Skeletal muscle tissue (tissue), 5 donors: ENCODE measurements at places on chromosomes 11 and 22. TPM values are rescaled to one million over a fixed set of nuclear protein-coding genes. Genes with fewer than 3 reads are reported as not detected.

Gene AQP11
- 0.52 TPM for total RNA-seq

Gene DDX25
- total RNA-seq: under 0.01 TPM

Gene OR10A2
- total RNA-seq: not detected

Gene KCNQ1
- total RNA-seq: 2.6 TPM

Gene ROBO4
- 14.1 TPM for total RNA-seq

Gene FDXACB1
- total RNA-seq: 2.1 TPM

Gene RASSF10
- total RNA-seq: 0.52 TPM

Gene CHADL
- 2.1 TPM for total RNA-seq

Gene GRK3
- total RNA-seq: 6.3 TPM

Gene CALCA
- not detected for total RNA-seq

Gene PDHX
- total RNA-seq: 27.1 TPM

Gene NPTXR
- total RNA-seq: 1.6 TPM

Gene NXPE2
- total RNA-seq: 0.52 TPM

Gene FAT3
- total RNA-seq: 13.6 TPM

Gene GRAP2
- total RNA-seq: under 0.01 TPM

Gene SLC6A5
- not detected for total RNA-seq

Gene DBX1
- under 0.01 TPM for total RNA-seq

Gene ZP1
- total RNA-seq: not detected

Gene SCGB2A2
- not detected for total RNA-seq

Gene UCP2
- 25.1 TPM for total RNA-seq

Gene ARHGAP20
- total RNA-seq: 8.9 TPM

Gene OR8I2
- total RNA-seq: not detected

Gene MMP8
- total RNA-seq: 1.6 TPM

Gene RIMBP3C
- not detected for total RNA-seq

Gene TRIM49D1
- total RNA-seq: not detected

Gene UPK2
- not detected for total RNA-seq

Gene TIGD3
- not detected for total RNA-seq

Gene PDGFB
- 8.9 TPM for total RNA-seq

Gene CCDC81
- total RNA-seq: 0.52 TPM

Gene MFNG
- total RNA-seq: 3.7 TPM

Gene NEFH
- 0.52 TPM for total RNA-seq

Gene DDIAS
- 1.6 TPM for total RNA-seq

Gene KLHL35
- 4.7 TPM for total RNA-seq

Gene LARGE2
- not detected for total RNA-seq

Gene MOGAT2
- 0.52 TPM for total RNA-seq

Gene MAML2
- total RNA-seq: 5.2 TPM

Gene NRXN2
- total RNA-seq: 9.4 TPM

Gene ATP5MG
- 79.9 TPM for total RNA-seq

Gene KCTD17
- 11.0 TPM for total RNA-seq
